Kasumi-1 (cell line): ENCODE measurements at places on chromosomes 16 and 17.

DNA sequence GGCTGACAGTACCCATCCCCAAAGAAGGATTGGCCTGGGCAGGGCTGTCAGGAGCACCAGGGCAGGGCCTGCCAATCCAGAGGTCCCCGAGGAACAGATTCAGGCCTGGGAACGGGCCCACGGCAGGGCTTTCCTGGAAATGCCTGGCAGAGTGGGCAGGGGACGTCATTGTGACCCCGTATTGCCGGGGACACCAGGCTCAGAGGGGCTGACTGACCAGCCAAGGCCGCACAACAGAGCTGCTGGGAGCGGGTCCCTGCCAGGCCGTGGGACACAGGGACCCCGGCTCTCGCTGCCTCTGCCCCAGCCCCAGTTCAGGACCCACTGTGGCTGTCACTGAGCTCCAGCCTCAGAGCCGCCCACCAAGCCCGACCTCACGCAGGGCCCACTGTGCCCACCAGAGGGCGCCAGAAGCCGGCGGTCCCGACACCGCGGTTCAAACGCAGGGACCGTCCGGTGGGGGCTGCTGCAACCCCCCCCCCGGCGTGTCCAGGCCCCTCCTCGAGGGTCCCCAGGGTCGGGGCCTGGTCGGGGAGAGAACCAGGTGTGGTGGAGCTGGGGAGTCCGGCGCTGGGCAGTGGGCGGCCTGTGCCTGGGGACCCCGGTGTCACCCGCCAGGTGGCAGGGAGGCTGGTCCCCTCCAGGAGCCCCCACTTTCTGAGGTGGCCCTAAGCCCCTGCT is 15.2 kb upstream of the SSTR5 start:
- peak; percentile 7 for DNase-seq

GRCh38 chr17:58337600-58338453 is 9.2 kb upstream of the TSPOAP1 start:
- DNase-seq, result peak; percentile 93

DNA sequence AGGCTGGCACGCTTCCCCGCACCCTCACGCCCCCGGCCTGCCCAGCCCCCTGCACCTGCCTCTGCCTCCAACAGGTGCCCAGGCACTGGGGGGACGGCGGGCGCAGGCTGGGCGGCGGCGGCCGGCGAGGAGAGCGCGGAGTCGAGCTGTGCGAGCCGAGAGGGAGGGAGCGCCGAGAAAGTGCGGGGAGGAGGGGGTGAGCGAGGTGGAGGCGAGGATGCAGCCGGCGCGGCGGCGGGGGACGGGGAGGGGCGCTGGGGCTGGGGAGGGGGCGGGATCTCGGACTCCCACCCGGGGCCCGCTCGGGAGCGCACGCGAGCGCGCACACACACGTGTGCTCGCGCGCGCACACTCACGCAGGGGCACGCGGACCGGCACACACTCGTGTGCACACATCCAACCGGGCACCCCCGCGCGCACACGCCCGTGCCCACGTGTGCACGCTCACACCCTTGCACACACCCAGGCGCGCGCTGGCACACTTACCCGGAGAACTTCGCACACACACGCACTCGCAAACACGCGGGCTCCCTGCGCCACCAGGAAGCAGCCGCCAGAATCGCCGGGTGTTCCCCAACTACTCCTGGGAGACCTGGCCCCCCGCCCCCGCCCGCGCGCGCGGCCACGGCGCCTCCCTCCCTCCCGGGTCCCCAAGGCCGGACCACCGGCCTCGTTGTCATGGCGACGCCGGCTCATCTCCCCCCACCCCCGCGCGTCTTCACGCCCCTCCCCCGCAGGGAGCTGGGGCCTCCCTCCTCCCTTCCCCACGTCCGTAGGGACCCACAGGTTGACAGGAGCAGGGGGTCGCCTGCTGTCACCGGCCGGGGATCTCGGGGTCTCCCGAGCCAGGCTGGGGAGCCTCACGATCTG is at the start of gene DOC2A:
Gene DOC2A, minus strand, starts transcription at position 184 of the 870 bp plus-strand sequence. CDS start 805 bp downstream, outside the sequence.
- no peak for DNase-seq

GRCh38 chr17:43543300-43543699 is 2.8 kb downstream of the ETV4 start:
- no peak for DNase-seq

DNA sequence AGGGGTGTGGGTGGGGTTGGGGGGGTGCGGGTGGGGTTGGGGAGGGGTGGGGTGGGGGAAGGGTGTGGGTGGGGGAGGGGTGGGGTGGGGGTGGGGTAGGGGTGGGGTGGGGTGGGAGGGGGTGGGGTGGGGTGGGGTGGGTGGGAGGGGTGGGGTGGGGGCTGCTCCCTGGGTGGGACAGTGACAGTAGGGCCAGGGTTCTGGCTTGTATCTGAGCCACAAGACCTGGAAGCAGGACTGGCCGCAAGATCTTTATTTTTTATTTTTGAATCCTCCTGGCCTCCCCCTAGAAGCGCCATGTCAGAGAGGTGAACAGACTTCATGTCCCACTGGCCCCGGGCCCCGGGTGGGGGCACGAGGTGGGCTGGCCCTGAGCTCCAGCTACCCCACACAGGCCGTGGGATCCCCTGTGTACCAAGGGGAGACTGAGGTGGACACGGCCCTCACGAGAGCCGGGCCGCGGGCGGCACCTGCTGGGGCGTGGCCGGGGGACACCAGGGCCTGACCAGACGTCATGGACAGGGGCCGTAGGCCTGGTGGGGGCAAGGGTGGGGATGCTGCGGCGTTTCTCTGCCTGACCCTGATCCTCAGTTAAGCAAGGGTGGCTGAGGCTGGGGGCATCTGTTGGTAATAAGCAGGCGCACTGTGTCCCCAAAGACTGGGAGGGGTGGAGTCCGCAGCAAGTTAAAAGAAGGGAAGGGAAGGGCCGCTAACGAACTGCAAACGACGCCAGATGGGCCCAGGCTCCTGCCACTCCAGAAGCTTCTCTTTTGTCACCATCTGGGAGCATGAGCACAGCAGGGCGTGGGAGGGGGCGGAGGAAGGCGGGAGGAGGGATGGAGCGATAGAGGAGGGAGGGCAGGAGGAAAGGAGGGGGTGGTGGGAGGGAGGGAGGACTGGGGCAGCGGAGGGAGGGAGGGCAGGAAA is 22.3 kb upstream of the PABPN1L start:
- no peak for DNase-seq

GRCh38 chr17:15930426-15930825 is 14.5 kb upstream of the ADORA2B start:
- no peak for DNase-seq

- DNase-seq, result no peak
Measured at GRCh38 chr17:15261802-15262290, 3.3 kb downstream of the PMP22 start.

DNA sequence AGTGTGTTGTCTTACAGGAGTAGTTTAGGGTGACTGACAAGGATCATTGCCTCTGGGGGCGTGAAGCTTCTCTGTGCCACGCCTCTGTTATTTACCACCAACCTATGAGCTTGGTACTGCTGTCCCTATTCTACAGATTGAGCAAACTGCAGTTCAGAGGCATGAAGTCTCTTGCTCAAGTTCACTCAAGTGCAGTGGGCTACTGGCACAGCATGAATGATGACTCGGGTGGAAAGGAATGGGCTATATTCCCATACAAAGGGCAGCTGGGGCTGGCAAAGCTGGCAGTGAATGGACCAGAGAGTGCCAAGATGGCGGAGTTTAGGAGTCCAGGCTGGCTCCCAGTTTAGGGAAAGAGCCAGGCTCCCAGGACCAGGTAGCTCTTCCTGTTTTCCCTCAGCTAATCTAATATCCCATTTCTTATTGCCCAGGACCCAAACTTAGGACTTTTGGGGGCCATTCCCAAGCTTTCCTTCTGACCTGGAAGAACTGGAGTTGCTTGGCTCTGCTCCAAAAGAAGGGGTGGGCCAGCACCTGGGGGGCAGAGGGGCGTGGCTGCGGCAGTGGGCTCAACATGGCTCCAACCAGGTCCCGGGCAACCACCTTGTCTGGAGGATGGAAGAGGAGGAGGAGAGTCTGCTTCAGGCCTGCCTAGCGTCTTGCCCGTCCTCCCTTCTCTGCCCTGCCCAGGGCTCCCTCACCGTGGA is 12.9 kb downstream of the PLK1 start:
- no peak for DNase-seq

GRCh38 chr17:5591966-5592365 is 7.7 kb upstream of the NLRP1 start:
- no peak for DNase-seq

DNA sequence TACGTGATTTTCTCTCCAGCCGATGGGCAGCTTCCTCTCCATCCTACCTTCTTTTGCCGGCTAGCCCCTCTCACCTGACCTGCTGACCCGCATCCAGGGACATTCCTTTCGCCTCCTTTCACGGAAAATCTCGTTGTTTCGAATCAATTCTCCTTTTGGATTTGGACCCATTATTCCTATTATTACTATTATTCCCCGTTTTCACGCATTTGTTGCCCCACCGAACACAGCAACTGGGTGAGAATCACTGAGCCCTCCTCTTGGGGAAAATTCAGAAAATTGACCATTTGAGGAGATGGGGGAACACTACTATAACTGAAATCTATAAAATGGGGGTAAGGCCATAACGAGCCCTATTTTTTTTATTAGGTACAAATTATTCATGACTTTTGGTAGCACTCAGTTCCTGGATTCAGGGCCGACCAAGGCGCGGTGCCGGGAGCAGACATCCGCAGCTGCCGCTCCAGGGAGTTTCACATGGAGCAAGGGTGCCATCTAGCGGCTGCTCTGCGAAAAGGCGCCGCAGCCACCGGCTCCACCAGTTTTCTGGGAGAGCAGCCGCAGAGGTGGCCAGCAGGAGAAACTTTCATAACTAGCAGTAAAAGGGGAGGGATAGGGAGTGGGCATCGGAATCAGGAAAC is 3.3 kb upstream of the HOXB8 start:
- DNase-seq, result peak; percentile 90

DNA sequence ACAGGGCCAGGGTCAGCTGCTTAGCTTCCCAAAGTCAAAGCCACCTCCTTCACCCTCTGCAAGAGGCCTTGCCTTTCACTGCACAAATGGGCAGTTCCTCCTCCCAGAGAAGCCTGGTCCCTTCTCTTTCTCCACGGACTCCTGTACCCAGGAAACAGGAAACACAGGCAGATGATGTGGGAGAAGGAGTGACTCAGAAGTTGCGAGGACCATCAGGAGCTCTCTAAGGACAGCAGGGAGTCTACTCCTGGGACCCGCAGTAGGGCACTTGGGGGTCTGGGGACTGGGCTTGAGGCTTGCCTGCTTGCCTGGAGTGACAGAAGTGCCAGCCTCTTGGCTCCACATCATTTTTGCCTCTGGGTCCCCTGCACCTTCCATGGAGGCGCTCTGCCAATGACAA is 47.4 kb upstream of the KSR1 start:
- DNase-seq, result no peak

GRCh38 chr17:16909472-16910246 is 62.3 kb downstream of the TNFRSF13B start:
- DNase-seq, result no peak

- DNase-seq, result no peak
Measured at GRCh38 chr17:82437325-82437668, 13.3 kb downstream of the CYBC1 start.

- peak; percentile 60 for DNase-seq
Measured at GRCh38 chr17:62626719-62627218, 701 bp upstream of the MRC2 start.

- DNase-seq, result no peak
Measured at GRCh38 chr17:42853597-42853967, 2.6 kb downstream of the AOC3 start.

GRCh38 chr17:81859906-81860755 is at the start of gene P4HB:
P4HB (minus strand) TSS chr17:81860535; CDS start chr17:81860471, 64 bp downstream.
- DNase-seq, result no peak

GRCh38 chr16:84614968-84615813 is 2.7 kb downstream of the COTL1 start:
- DNase-seq, result no peak

GRCh38 chr16:49809062-49809461 is 46.9 kb downstream of the ZNF423 start:
- no peak for DNase-seq

DNA sequence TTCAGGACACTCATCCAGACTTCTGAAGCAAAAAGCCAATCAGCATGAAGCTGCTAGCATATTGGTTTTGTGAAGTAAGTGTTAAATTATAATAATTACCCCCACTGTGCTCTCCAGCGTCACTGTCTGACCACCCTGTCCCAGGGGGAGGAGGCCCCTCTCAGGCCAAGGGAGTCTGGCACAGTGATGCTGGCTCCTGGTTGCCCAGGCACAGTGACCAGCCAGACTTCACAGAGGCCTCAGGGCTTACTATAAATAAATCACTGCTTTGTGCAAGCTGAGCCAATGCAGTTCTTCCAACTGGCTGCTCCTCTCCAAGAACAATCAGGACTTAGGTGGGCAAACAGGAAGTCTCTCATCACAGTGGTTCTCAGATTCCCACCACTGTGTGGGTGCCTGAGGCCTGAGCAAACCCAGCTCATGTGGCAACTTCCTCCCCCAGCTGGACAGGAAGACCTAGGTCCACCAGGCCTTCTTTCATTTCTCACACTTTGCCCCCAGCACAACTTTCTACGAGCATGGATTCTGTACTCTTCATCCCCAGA is 1.7 kb upstream of the DBNDD1 start:
- no peak for DNase-seq

DNA sequence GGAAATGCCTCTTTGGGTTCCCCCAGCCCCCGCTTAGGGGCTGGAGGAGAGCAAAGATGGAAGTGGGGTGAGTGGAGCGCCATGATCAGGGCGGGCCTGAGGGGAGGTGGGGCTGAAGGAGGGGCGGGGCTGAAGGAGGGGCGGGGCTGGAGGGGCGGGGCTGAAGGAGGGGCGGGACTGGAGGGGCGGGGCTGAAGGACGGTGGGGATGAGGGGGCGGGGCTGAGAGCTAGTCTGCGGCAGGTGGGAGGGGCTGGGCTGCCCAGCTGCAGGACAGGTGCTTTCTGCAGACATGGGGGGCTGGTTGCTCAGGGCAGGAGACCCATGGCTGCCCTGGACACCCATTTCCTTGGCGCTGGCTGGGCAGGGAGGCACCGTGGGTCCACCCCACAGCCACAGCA is 39.1 kb upstream of the PABPN1L start:
- DNase-seq, result no peak

DNA sequence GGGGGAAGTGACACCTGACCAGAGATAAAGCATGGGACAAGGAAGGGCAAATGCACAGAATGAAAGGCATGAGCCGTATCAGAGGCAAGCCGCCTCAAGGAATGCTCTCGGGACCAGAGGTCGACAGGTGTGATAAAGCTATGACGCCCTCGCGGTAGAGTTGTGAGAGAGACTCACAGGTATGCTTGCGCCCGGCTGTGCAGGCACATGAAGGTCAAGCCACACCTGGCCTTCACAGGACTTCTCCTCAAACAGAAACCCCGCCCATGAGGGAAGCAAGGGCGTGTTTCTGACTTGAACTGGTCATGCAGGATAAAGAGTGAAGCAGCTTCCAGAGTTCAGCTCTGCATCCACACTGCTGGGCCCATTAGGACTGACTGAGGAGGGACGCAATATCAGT is 7.8 kb downstream of the NCBP3 start:
- DNase-seq, result no peak
